GDM1 (cell line): ENCODE measurements at places on chromosomes 4 and X.

DNA sequence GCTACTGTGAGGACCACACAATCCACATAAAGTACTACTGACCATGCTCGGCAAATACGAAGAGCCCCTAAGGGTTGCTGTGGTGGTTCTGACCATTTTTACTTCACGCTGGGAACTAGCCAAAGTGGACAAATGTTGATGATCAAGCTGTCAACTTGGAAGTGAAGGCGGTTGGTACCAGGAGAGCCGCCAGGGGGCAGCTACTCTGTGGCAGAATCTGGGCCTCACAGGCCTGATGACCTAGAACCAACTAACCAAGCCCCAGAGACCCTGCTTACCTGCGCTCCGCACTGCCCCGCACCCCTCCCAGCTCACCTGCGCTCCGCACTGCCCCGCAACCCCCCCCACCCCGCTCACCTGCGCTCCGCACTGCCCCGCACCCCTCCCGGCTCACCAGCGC lies 5.6 kb downstream of the GAK start:
- DNase-seq, result no peak

DNA sequence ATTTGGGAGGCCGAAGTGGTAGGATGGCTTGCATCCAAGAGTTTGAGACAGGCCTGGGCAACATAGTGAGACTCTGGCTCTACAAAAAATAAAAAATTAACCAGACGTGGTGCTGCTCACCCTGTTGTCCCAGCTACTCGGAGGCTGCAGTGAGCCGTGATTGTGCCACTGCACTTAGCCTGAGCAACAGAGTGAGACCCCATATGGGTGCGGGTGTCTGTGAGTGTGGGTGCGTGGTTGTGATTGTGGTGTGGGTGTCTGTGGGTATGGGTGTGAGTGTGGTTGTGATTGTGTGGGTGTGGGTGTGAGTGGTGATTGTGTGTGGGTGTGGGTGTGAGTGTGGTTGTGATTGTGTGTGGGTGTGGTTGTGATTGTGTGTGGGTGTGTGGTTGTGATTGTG lies 114.6 kb downstream of the UBE2K start:
- DNase-seq, result no peak

GRCh38 chrX:111363741-111364140 lies 48.3 kb downstream of the DCX start:
- DNase-seq, result no peak

GRCh38 chrX:6748595-6748994 lies 213.7 kb upstream of the VCX3A start:
- no peak for DNase-seq

DNA sequence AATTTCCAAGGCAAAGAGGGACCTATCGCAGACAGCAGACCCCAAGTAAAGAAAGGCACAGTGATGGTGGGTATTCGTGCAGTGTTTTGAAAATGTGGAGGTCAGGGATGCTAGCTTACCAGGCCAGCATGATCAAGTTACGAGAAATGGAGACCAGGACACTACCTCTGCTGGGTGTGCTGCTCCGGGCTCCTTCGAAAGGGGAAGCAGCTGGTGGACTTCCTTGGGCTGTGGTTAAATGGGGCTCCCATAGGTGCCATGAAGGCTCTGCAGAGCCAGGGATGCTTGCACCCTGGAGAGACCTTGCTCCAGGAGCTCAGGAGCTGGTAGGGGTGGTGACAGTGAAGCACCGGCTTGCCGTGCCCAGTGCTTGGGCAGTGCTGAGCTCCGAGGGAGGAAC lies 68.8 kb downstream of the TBL1X start:
- DNase-seq, result no peak

GRCh38 chrX:105564501-105564900 lies 257.8 kb upstream of the NRK start:
- no peak for DNase-seq

DNA sequence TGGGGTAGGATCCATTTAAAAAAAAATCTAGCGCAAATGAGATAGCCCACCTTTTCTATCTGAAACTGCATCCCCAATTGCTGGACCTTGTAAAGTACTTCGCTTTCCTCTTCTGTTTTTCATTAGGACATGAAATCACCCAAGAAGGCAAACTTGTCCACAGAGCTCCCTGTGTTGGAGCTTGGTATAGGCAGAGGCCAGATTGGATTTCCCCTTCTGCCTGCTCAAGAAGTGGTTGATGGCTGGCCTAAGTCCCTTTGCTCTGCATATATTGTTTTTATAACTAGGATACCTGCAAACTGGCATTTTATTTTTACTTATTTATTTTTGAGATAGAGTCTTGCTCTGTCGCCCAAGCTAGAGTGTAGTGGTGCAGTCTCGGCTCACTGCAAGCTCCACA lies 28.4 kb downstream of the RNF4 start:
- DNase-seq, result no peak

DNA sequence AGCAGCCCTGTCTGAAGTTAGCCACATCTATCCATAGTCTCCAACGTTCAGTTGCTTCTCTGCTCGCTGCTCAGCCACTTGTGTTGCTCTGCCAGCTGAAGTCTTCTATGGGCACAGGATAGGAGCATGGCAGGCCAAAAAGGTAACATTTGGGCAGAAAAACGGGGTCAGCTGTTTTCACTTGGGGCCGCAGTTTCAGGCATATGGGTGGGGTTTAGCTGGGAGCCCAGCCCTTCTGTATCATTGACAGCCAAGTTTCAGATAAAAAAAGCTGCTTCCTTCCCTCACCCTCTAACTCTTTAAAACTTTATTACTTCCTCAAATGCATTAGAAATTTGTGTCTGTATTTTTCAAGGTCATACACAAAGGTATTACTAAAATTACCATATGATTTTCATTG lies 18.4 kb upstream of the MANBA start:
- DNase-seq, result no peak

- no peak for DNase-seq
Observed at GRCh38 chr4:117466388-117466787, 381.0 kb upstream of the TRAM1L1 start.

DNA sequence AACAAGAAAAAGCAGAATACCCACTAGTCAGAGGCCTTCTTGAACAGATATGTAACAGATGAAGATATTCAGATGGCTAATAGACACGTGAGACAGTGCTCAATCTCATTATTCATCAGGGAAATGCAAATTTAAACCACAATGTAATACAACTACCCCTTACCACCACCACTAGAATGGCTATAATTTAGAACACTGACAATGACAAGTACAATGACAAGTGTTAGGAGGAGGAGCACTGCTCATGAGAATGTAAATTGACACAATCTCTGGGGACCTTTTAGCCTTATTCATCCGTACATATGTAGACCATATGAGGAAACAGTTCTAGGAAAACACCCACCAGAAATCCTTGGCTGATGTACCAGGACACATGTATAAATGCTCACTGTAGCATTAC lies 13.1 kb downstream of the ZNF81 start:
- no peak for DNase-seq

DNA sequence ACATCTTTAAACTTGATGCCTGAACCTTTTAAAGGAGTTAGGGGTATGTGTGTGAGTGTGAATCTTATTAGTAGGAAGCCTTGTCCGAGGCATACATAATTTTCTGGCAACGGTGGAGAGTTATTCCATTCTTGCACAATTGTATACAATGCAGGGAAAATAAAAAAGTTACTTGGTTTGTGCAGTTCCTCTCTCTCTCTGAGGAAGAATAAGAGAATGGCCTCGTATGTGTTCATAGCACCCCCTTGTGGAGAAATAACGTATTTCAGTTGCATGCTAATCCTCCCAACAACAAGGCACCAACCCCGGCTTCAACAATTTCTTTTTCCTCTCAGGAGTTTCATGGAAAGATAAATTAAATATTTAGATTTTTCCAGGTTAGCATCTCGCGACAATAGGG lies 33.7 kb upstream of the FGF13 start:
- peak; percentile 29 for DNase-seq

GRCh38 chrX:79975605-79976004 lies 38.9 kb upstream of the TBX22 start:
- DNase-seq, result no peak

GRCh38 chrX:150543230-150544155 lies 24.9 kb upstream of the MTM1 start:
- DNase-seq, result no peak

- DNase-seq, result peak; percentile 86
Observed at GRCh38 chrX:54999717-55000598, at the start of gene APEX2. Gene APEX2 (plus strand): TSS chrX:55000363. CDS start chrX:55000423, 60 bp downstream.

- no peak for DNase-seq
Observed at GRCh38 chrX:8731559-8732395, at the start of gene ANOS1. Gene ANOS1 (minus strand): TSS chrX:8732137. CDS start chrX:8732036, 101 bp downstream.

DNA sequence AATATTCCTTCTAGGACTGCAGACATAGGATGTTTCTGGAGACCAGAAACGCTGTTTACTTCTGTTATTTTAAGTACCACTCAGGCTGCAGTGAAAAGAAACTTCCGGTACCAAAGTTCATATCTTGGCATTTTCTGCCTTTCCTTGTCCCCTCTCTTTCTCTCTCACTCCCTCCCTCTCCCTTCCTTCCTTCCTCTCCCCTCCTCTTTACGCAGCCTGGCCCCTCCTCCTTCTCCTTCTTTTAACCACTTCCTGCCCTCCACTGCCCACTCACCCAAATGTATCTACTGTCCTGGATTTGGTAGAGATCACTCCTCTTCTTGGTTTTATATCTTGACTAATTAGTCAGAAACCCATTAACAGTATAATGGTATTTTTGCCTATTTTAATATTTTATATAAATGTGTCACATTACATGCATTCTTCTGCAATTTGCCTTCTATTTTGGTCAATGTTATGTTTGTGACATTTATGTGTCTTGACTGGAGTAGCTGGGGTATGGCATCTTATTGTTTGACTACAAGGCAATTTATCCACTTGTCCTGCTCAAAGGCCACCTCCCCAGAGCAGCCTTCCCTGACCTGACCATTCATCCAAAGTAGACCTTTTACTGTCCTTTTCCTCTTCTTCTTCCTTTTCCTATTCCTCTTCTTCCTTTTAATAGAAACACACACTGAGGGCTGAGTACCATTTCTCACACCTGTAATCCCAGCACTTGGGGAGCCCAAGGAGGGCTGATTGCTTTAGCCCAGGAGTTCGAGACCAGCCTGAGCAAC lies 56.9 kb downstream of the BCOR start:
- peak; percentile 21 for DNase-seq

DNA sequence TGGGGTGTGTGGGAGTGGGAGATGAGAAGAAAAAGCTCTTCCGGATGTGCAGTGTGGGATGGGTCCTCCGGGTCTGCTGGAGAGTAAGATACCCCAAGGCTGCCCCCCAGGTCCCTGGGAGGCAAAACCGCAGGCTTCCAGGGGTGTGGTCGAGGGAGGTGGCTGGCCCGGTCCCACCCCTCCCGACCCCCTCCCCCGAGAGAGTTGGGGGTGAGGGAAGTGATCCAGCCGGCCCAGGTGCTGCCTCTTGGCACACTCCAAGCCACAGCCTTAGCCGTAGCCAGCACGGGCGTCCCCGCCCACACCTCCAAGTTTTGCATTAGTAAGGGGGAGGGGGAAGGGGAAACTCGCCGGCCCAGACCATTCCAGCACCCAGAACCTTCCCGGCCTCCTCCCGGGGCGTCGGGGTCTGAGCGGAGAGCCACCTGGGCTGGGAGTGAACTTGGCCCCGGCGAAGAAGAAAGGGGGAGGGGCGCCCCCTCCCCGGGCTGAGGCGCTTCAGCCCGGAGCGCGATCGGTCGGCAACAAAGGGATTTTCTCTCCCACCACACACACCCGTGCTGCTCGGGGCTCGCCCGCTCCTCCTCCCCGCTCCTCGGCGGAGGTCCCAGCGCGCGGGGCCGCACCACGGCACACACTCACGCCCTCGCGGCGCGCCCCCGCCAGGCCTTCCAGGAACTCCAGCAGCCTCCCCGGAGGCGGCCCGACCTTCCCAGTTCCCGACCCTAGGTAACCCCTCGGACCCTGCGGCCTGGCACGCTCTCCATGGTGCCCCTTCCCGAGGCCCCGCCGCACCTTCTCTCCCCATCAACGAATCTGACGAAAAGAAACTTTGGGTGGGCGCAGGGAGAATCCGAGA lies 14.4 kb downstream of the BCOR start:
- no peak for DNase-seq

- no peak for DNase-seq
Observed at GRCh38 chrX:42398967-42399631, 378.9 kb downstream of the PPP1R2C start.

GRCh38 chrX:153557618-153558355 lies 40.3 kb downstream of the ATP2B3 start:
- DNase-seq, result no peak

- DNase-seq, result no peak
Observed at GRCh38 chr4:44842531-44842930, 116.2 kb upstream of the GNPDA2 start.

GRCh38 chr4:176849076-176849475 lies 56.4 kb upstream of the VEGFC start:
- DNase-seq, result no peak

DNA sequence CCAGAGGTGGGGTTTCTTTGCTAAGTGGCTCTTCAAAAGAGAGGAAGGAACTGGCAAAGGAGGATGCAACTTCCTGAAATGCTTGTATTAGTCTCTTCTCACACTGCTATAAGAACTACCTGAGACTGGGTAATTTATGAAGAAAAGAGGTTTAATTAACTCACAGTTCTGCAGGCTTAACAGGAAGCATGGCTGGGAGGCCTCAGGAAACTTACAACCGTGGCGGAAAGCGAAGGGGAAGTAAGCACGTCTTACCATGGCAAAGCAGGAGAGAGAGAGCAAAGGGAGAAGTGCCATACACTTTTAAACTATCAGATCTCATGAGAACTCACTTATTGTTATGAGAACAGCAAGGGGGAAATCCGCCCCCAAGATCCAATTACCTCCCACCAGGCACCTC lies 505.7 kb downstream of the ZNF674 start:
- DNase-seq, result peak; percentile 59

- DNase-seq, result no peak
Observed at GRCh38 chrX:6374556-6374955, 145.9 kb upstream of the NLGN4X start.

DNA sequence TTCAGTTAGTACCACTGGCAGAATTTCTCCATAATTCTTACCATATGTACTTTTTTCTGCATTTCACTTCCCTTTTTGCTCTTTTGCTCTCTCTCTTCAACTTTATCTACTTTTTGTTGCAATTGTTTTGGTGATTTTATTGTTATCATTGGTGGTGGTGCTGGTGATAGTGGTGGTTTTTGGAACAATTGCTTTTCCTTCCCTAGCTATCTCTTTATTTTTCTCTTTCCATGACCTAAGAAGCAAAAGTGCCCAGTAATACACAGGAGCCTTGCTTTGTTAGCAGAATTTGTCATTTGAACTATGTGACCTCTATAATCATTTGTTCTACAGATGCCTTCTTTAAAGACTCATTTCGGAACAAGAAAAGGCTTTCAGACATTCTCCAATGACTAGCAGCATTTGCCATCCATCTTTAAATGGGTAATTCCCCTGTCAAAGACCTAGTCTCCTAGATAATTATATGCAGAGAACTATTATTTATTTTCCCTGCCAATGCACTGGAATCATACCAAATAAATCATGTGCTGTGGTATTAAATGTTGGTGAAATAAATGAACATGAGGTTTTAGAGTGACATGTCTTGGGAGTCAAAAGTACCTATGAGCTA lies 154.5 kb downstream of the GASK1B start:
- no peak for DNase-seq

DNA sequence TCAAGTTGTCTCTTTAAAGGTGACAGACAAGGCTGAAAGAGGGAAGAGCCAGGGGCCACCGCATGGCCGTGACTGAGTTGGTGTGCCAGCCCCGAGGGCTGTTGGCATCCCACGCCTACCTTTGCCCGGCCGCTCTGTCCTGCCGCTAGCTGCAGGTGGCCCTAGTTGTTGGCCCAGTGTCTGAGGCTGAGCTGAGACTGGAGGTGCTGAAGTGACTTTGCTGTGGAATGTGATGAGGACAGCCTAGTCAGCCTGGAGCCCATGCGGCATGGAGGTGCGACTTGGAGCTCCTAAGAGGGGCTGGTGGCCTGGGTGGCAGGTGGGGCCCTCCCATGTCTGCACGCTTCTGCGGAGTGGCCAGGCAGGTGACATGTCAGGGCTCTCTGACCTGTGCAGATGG lies 6.6 kb downstream of the TADA2B start:
- DNase-seq, result no peak

GRCh38 chr4:88215351-88215750 lies 56.9 kb upstream of the ABCG2 start:
- DNase-seq, result no peak
